ENCODE measurements at places on chromosomes 12 and 14.

GRCh38 chr12:25718081-25718731 is 165.1 kb upstream of the LMNTD1 start:
- no peak for DNase-seq

- no peak for DNase-seq
Observed at GRCh38 chr12:122749569-122750332, 2.9 kb upstream of the DENR start.

DNA sequence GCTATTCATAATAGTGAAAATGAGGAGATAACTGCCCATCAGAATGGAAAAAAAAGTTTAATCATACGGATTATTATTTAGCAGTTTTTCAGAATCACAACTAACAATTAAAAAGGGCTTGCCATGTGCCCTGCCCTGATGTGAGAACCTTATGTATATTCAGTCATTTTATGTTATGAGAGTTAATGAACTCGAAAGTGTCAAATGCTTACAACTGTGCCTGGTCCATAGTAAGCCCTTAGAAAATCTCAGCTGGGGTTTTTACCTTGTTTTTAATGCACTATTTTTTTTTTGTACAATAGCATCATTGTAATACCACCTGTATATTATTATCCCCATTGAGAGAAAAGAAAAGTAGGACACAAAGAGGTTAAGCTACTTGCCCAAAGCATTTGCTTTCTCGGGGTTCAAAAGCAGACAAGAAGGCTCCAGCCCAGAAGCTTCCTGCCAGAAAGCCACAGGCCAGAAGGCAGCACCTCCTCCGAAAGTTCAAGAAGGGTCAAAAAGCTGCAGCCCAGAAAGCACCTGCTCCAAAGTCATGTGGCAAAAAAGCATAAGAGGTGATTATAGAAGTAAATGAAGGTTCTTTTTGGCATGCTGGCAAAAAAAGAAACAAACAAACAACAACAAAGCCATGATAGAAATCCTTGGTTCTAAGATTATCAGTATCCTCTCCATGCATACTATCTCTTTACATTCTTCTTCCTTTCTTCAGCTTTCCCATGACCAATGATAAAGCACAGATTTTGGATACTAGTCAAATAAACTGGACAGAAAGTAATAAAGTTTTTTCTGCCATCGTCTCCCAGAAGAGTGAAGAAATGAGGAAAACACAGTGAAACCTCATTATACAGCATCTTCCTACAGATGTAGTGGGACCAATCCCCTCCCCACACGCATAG is 59.1 kb upstream of the NAP1L1 start:
- DNase-seq = no peak

DNA sequence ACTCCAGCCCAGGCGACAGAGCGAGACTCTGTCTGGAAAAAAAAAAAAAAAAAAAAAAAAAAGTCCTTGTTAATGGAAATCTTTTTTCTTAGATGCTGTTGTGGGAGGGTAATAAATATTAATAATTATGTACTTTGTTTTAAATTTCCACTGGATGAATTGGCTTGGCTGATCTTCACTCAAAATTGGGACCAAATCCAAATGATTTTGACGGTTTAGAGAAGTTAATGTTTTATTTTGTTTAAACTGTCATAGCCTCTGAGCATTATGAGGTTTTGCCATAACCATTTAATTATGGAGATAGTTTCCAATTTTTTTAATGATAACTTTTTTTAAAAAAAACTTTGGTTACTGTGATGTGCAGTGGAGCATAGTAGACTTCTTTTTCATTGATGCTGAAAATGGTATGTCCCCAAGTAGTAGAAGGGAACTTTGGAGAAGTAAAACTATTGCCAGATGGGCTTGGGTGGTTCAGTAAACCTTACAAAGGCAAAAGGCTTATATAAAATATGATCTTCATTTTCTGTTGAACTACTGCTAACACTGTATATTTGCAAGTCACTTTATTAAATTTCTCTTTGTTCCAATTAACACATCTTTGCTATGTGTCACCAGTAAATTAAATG is 3.9 kb upstream of the PMCH start:
- DNase-seq = no peak

GRCh38 chr12:91043408-91043807 is 14.4 kb downstream of the KERA start:
- DNase-seq = no peak

DNA sequence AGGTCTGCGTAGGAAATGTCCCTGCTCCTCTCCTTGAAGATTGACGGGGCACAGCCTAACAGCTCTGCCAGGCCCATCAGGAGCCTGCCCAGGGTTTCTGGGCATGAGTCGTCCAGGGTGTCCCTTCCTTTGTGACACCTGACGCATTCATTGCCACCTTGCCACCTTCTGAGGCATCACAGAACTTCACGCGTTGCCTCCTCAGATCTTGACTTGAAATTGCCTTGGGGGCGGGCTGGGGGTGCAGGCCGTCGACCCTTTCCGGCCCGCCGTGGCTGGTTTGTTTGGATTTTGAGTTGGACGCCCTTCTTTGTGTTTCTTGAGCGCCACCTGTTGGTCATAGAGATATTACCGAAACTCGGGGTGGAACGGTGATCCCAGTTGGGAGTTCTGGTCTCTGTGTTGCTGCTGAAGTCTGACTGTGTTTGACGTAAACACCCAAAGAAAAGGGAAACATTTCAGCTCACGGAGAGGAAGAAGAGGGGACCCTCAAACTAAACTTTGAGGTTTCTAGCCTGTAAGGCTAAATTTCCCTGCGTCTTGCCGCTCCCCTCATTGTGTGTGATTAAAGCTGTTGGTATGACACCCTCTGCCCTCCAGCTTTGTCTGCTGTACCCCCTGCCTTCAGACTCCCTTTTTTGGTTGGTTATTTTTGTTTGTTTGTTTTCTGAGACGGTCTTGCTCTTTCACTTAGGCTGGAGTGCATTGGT is 44.6 kb downstream of the MLXIP start:
- DNase-seq = peak; percentile 44

DNA sequence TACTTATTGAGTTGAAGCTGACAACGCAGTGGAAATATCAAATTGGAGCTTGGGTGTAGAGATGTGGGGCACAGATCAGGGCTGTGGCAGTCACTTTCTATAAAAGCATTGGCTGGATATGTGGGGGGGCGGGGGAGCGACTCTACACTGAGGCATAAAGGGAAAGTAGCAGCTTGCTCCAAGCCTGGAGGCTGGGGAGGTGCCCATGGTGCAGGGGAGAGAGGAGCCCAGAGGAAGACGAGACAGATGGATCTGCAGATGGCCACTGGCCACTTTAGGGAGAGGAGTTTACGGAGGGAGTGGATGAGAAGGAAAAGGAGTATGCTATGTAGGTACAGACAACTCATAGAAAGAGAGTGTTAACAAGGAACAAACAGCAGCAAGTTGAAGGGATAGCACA is 13.5 kb upstream of the NGB start:
- no peak for DNase-seq

- DNase-seq = no peak
Observed at GRCh38 chr12:116861320-116861719, 19.9 kb downstream of the HRK start.

GRCh38 chr14:96413526-96413925 is 21.6 kb downstream of the AK7 start:
- no peak for DNase-seq

GRCh38 chr14:89372512-89372883 is 44.5 kb downstream of the FOXN3 start:
- no peak for DNase-seq

DNA sequence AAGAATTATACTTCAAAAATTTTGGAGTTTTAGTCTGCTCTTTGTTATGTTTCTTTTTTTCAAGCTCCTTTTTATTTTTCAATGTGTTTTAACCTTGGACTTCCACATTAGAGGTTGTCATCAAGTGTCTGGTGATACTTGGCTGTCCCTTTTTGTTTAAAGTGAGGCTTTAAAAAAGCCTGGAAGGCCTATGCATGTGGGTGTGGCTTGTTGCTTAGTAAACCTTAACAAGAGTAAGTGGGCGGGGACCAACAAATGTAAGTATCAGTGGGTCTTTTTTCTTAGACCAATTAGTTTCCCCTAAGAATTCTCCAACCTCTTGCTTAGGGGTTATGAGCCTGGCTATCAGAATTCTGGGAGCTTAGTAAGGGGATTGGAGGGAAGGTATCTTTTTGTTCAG is 26.4 kb downstream of the HCFC2 start:
- DNase-seq = no peak

GRCh38 chr14:69171569-69171968 is 18.6 kb upstream of the DCAF5 start:
- DNase-seq = no peak

DNA sequence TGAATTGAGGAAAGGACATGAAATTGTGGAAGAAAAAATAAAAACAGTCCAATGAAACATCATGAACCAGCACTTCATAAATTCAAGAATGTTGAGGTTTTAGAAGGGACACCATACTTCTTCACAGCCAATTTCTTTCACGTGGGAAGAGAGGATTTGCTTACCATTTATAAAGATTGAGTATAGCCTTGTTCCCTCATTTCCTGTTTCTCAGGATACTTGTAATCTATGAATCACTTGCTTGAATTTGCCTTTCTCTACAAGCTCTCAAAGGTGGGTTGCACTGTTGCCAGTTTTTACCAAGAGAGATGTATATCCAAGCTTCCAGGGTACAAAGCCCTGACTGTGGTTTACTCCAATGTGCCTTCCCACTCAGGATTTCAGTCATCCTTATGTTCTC is 116.1 kb downstream of the DUSP6 start:
- DNase-seq = no peak

- DNase-seq = no peak
Observed at GRCh38 chr12:93219947-93220346, 157.8 kb upstream of the NUDT4 start.

DNA sequence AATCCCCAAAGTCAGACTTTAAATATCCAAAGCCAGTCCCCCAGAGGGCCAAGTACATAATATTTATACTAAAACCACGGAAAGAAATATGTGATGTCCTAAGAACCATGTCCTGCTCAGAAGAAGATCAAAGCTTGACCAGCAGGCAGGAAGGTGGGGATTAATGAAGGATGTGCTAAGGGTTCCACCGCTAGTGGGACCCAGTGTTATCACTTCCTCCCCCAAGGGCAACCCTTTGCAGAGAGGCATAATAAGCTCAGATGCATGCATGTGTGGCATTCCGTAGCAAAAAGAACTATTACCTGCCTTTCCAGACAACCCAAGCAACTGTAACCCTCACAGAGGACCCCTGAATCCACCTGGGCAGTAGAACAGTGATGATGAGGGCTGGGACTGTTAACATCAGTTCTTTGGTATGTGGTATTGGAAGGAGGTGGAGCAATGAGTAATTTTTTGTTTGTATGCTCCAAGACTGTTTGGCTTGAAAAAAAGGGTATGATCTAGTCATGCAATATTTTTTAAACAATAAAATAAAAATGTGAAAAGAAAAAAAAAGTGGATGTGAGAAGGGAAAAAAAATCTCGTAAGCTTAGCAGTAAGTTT is 71.7 kb upstream of the ETV6 start:
- DNase-seq = no peak

Measured in stimulated activated CD8-positive, alpha-beta memory T cell treated with anti-CD3 and anti-CD28 coated beads, Interleukin-2, amount 100 ng/mL, for 1 hour (primary cell).